ENCODE measurements at places on chromosomes 1 and 21.

DNA sequence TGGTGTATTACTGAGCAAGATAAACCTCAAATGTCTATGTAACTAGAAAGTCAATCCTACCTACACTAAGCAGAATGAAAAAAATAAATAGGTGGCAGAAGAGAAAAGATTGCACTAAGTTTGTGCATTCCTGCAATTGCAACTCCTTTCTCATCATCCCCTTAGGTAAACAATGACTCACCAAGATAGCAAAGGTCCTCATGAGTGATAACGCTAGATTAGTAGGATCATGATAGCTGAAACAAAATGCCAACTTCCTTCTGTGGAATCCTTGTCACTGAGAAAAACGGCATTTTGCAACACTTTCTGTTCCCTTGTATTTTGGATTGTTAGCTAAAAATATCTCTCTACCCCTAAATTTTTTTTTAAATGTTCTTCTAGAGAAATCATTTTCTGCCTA lies 20.0 kb upstream of the FCER1A start:
- DNase-seq: no peak

GRCh38 chr1:12208764-12209494 lies 20.9 kb upstream of the VPS13D start:
- DNase-seq: peak; percentile 74

DNA sequence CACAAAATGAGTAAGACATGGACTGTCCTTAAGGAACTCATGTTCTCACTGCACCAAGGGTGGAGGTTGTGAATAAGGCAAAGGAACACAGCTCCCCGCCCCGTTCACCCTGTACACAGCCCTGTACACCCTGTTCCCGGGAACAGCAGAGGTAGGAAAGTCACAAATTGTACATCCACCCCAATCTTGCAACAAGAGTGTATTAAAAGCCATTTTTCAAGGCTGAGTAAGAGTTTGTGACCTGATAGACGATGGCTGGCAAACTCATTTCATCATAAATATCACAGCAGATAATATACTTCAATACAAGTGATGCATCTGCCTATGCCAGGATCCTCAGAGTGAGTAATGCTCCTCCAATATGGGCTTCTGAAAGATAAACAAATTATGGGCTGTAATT lies 52.5 kb upstream of the CAMK1G start:
- DNase-seq: no peak

- DNase-seq: no peak
Observed at GRCh38 chr1:116472431-116472961, 98.3 kb downstream of the CD58 start.

GRCh38 chr1:156584813-156585212 lies 5.3 kb downstream of the TTC24 start:
- no peak for DNase-seq

GRCh38 chr1:41670217-41670957 lies 185.9 kb upstream of the EDN2 start:
- no peak for DNase-seq

DNA sequence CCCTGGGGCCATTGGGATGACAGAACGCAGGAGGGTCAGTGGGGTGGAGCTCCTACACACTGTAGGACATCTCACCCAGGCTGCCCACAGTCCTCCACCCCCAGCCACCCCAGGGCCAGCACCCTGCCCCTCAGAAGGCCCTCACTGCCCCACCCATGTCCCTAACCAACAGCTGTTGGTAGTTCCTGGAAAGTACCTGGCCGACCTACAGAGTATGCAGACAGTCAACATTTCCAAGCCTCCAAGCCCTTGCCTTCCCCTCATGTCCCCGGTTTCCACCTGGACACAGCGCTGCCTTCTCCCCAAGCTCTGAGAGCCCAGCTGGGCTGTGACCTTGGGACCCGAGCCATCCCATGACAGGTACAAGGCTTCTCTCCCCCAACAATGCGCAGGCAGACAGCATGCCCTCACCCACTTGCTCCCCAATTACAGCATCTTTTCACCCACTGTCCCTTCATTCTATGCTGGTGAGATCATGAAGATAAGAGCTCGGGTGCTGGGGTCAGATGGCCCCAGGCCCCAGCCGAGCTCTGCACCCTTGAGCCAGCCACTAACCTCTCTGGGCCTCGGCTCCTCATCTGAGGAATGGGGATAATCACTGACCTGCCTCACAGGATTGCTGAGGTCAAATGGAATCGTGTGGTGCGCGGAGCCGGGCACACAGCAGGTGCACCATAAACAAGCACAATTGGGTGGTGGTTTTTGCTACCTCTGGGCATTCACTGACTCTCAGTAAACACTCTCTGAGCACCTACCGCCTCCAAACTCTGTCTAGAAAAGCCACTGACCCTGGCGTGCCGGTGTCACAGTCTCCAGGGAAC lies 11.2 kb downstream of the LAPTM5 start:
- no peak for DNase-seq

DNA sequence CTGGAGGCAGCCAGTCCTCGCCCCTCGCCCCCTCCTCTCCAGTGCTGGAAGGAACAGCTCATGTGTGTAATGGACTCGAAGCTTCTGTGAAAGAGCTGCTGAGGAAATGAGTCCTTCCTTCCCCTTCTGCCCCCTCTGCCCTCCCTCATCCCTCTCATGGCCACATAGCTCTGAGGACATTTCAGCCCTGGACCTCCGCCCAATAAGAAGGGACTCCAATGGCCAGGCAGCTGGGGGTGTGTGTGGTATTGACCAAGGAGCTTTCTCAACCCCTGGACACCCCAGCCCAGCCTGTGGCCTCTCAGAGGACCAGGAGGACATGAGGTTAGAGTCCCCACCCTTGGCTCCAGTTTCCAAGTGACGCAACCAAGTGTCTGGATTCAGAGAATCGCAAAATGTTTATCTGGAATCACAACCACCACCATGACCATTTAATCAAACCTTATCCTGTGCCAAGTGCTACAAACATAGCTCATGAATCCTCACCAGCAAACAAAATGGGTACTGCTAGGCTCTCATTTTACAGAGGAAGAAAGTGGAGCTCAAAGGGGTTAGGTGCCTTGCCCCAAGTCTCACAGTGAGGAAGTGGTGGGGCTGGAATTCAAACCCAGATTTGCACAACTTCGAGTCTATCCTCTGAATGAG lies 47.8 kb upstream of the ECE1 start:
- no peak for DNase-seq

DNA sequence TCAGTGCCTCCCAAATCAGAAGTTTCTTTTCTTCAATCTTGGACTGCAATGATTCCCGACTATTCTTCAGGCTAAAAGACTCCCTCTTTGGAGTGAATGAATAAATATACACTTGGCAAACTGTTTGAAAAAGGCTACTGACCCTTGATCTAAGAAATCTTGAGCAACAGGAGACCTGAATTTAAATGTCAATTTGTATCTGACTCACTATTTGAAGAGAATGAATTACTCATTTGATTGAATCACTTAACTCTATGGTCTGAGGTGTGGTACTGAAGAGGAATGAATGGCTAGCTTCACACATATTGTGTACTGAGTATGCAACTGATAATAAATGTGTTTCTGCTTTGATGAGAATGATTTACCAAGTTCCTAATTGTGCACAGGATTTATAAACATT lies 4.6 kb upstream of the SMG7 start:
- no peak for DNase-seq

GRCh38 chr1:55275151-55275748 lies 60.1 kb upstream of the USP24 start:
- no peak for DNase-seq

DNA sequence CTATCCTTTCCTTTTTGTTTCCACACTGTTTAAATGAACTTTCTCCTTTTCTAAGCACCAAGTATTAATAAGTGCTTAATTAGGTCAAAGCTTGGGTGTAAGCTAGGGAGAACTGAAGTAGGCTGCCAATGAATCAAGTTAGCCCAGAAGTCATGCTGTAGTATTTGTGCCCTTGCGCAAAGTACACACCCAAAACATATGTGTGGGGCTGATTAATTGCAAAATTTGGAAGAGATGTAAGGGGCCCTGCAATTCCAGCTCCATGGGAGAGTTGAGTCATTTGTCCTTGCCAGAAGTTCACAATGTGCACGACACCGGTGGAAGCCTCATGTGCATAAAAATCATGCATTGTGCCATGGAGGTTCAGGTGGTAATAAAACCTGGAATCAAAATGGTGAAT lies 18.6 kb upstream of the NTNG1 start:
- no peak for DNase-seq

DNA sequence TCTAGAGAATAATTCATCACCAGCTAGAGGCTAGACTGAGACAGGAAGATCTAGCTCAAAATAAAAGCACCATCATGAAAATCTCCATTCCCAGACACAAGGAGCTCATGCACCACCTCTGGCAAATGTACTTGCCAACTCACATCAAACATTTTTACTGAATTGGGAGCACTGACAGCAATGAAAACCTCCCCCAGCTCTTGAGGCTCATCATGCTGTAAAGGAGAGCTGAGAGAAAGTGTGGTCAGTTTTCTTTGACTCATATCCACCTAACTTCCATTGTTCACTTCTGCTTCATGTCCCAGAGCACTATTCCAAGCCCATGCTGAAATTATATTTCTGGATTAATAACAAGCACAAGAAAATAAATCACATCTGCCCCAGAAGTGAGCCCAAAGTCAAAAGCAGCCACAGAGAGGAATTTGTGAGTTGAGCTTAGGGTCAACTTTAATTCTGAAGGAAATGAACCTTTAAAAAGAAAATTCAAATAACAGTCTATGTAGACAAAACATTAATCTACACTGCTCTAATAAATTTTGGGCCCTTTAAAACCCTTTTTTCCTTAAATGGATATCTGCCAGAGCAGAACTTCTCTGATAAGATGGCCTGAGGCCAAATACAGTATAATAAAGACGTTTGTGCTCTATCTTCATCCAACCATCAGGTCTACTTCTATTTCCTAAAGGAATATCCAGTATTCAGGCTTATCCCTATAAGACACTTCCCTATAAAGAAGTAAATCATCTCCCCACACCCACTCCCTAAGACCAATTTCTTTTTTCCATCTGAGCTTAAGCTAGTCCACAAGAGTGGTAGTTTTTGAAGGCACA lies 85.9 kb upstream of the ADAM30 start:
- no peak for DNase-seq

DNA sequence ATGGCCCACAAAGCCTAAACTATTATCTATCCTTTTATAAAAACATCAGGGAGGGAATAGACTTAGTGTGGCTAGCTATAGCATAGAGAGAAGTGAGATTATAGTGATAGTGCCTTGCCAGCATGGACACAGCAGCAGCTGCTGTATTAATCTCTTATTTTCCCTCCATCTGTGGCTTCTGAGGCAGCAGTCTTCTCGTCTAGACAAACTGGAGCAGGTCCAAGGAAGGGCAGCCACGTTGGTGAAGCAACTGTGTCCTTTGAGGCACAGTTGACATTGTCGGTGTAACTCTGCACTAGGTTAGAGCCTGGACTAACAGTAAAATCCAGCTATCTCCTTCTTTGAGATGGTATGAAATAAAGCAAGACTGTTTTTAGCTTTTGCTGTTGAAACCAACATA lies 131.3 kb downstream of the CACHD1 start:
- no peak for DNase-seq

GRCh38 chr1:3126756-3127678 lies 58.0 kb downstream of the PRDM16 start:
- DNase-seq: no peak

DNA sequence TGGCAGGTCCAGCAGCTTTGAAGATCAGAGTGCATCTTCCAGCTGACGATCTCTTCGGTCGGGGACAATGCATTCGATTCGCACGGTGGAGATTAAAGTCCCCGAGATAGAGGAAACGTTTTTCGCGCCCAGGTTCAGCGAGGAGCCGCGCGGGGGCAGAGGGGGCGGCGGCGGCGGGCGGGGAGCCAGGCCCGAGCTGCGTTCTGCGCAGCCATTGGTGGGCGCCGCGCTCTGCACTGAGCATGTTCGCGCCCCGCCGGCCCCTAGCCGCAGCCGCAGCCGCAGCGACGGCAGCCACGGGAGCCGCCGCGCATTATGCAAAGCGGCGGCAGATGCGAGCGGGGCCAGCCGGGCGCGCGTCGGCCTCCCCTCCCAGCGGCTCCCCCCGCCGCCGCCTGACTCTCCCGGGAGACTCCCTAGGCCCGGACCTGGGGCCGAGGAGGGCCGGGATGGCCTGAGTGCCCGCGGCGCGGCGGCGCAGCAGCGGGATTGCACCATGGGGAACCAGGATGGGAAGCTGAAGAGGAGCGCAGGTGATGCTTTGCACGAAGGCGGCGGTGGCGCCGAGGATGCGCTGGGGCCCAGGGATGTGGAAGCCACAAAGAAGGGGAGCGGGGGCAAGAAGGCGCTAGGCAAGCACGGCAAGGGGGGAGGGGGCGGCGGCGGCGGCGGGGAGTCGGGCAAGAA lies at the start of gene FMN2:
FMN2 (plus strand) TSS at position 270 of the 687 bp plus-strand sequence; CDS start at position 497, 227 bp downstream.
- peak; percentile 18 for DNase-seq

DNA sequence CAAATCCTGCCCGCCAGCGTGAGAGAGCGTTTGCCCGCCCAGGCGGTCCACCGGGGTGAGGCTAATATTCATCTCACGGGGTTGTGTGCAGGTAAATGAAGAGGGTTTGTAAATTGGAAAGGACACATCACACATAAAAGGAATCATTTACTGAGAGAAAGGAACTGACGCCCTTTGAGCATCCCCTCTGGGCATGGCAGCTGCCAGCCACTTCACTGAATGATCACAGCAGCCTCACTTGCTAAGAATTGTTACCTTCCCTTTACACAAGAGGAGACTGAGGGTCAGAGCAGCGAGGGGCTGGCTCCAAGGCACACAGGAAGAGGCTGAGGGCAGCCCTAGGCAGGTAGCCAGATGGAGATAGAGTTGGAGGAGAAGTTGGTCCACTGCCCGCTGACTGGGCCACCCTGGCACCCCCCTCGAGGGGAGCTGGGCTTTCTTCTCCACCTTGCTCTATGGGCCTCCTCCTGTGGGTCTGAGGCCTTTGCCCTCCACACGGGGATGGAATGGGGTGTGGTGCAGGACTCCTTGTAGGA lies 96.0 kb downstream of the FOXD2 start:
- DNase-seq: no peak

DNA sequence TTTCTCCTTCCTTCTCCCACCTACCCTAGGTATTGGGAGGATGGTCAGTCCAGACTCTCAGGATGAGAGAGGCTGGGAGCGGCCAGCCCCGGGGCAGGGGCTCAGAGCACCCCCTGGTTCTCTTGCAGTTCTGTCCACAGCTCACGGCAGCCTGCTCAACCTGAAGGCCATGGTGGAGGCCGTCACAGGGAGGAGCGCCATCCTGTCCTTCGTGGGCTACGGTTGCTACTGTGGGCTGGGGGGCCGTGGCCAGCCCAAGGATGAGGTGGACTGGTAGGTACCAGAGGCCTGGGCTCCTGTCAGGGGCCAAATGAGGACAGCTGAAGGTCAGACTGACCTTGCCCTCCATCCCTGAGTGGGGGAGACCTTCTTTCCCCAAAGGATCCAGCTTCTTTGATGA lies 4.2 kb downstream of the PLA2G2F start:
- no peak for DNase-seq

Measured in stimulated activated CD4-positive, alpha-beta T cell treated with anti-CD3 and anti-CD28 coated beads, TNF-alpha, amount 100 ng/mL, for 24 hours (primary cell).